ENCODE measurements at places on chromosomes 3 and 15.
A peak's percentile ranks its signal among the peaks of the same experiment; 100 is the strongest.

DNA sequence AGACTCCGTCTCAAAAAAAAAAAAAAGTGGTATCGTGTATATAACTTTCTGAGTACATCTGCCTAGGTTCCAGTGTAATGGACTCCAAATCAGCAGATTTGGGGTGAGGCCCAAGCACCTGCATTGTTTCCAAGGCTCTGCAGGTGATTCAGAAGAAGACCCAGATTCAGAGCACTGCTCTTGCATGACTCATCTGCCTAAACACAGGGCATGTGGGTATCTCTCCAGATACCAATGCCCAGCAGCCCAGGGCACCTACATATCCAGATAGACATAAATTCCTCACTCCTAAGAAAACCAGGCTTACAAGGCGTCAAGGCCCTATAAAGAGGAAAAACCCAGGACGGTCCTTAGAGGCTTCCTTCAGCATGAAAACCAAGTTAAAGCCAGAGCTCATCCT, 24.3 kb downstream of the NDUFAF1 start:
- no peak for DNase-seq

GRCh38 chr3:119841808-119842471, 60.0 kb downstream of the NR1I2 start:
- DNase-seq = no peak

DNA sequence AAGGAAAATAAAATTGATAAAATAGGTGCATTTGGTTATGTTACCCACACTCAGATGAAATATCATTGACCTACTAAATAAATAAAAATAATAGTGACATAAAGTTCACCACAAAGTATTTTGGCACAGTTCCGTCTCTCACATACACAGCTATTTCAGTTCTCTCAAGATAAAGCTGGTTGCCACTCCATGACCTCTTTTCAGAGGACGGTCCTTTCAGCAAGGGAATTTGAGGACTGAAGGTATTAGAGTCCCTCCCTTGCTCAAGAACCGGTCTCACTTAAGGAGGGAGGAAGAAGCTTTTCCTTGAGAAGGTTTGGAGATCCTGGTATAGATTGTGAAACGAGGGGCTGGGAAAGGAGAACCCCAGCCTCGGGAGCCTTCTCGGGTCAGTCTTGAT, 285.5 kb upstream of the CFAP20DC start:
- no peak for DNase-seq

DNA sequence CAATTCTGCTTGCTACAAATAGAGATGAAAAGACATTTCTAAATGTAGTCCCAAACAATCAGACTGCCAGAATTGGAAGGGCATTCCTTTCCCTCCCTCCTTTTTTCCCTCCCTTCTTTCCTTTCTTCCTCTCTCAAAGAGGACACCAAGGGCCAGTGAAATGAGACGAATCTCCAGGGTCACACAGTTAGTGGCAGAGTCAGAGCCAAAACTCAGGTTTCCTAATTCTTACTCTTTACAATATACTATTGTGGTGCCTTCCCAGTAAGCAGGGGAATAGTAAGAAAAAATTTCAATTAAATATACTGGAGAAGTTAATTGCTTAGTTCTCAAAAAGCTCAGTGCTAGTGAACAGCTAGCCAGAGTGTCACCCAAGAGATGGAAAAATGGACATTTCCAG, 33.0 kb upstream of the DCP1A start:
- DNase-seq = no peak

GRCh38 chr3:139235192-139235591, 108.6 kb upstream of the MRPS22 start:
- peak; percentile 4 for DNase-seq

DNA sequence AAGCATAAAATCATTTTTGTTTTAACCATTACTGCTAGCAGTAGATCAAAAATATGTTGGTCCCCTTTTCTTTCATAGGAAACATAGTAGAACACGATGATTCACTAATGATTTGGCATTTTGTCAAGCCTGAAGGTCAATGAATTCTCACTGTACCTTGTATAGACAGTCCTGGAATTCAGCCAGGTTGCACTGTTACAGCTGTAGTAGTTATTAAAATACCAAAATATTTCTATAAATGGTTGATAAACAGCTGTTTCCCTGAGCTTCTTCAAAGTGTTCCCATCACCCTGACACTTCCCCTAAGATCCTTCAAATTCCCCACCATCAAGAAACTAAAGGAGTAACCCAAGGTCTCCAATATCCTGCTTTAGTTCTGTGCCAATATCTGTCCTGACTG, 200.9 kb downstream of the ATP8B4 start:
- no peak for DNase-seq

Data from hematopoietic multipotent progenitor cell treated with erythropoietin and hydrocortisone succinate and interleukin-3 and kit ligand, for 6 days (in vitro differentiated cells).